ENCODE measurements at places on chromosomes 13 and 19.

- no peak for DNase-seq
These were observed 6.2 kb downstream of the ZNF253 start for GRCh38 chr19:19871932-19872331.

- DNase-seq: no peak
These were observed 14.0 kb downstream of the ZNF121 start for GRCh38 chr19:9570255-9570654.

- DNase-seq: peak; percentile 86
These were observed 60.8 kb downstream of the AP1M1 start for GRCh38 chr19:16258440-16258903.

DNA sequence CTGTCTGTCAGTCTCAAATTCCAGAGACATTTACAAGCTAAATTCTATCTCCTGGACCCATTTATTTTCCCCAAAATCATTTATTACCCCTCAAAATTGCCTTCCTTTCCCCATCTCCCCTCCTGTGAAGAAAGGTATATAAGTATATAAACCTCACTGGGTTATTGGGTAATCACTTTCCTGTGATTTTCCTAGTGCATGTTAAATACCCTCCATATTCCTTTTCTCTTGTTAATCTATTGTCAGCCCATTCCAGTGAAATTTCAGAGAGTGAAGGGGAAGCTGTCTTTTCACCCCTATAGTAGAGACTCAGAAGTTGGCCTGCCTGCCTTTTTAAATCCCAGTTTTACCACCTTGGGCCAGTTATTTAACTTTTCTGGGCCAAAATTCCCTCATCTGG, 9.9 kb downstream of the IFNL1 start:
- DNase-seq: no peak

DNA sequence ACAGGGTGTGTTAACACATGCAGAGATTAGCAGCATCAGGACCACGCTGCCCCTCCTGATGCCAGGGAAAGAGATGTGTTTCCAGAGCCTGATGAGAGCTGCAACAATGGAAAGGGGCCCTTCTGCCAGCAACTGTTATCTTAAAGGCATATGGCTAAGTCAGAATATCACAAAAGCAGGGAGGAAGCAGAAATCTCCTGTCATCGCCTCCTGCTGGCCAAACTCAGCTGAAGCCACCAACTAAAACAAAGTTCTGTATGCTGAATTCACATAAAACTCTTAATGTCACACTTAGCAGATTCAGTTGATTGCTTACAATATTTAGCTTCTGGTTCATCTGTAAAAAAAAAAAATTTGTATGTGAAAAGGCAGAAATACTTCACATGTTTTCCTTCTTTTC, 178.2 kb downstream of the GPC5 start:
- no peak for DNase-seq

DNA sequence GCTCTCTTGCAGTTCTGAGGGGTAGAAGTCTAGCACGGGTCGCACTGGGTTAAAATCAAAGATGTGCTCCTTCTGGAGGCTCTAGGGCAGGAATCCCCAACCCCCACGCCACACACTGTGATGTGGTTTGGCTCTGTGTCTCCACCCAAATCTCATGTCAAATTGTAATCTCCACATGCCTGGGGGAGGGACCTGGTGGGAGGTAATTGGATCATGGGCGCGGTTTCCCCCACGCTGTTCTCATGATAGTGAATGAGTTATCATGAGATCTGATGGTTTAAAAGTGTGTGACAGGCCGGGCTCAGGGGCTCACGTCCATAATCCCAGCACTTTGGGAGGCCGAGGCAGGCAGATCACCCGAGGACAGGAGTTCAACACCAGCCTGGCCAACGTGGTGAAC, 26.6 kb upstream of the CALM3 start:
- no peak for DNase-seq

GRCh38 chr19:36141039-36141927, 1.4 kb downstream of the CAPNS1 start:
- peak; percentile 93 for DNase-seq

GRCh38 chr13:48094404-48094780, 512 bp downstream of the MED4 start:
- DNase-seq: no peak

GRCh38 chr19:52941941-52942385, 18.7 kb upstream of the ZNF888 start:
- DNase-seq: peak; percentile 54

DNA sequence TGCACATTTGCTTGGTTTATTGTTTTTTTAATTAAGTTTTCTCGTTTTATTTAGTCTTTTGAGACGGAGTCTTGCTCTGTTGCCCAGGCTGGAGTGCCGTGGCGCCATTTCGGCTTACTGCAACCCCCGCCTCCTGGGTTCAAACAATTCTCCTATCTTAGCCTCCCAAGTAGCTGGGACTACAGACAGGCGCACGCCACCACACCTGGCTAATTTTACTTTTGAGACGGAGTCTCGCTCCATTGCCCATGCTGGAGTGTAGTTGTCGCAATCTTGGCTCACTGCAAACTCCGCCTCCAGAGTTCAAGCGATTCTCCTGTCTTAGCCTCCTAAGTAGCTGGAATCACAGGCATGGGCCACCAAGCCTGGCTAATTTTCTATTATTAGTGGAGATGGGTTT, 1.3 kb downstream of the RPS9 start:
- no peak for DNase-seq

- DNase-seq: no peak
These were observed 3.3 kb downstream of the GRIN2D start for GRCh38 chr19:48396824-48397176.

GRCh38 chr19:610801-611480, 21.3 kb downstream of the HCN2 start:
- DNase-seq: peak; percentile 62

GRCh38 chr19:6423499-6424194, 964 bp downstream of the KHSRP start:
- DNase-seq: no peak
